ENCODE measurements at places on chromosomes 12 and 14.

- no peak for DNase-seq
Observed at GRCh38 chr12:95016120-95016519, 12.6 kb upstream of the NDUFA12 start.

- DNase-seq = peak; percentile 7
Observed at GRCh38 chr14:50531595-50532501, 521 bp downstream of the MAP4K5 start.

- no peak for DNase-seq
Observed at GRCh38 chr14:49306152-49306751, 279.9 kb downstream of the RPS29 start.

- no peak for DNase-seq
Observed at GRCh38 chr12:102298022-102298421, 100.4 kb upstream of the PMCH start.

DNA sequence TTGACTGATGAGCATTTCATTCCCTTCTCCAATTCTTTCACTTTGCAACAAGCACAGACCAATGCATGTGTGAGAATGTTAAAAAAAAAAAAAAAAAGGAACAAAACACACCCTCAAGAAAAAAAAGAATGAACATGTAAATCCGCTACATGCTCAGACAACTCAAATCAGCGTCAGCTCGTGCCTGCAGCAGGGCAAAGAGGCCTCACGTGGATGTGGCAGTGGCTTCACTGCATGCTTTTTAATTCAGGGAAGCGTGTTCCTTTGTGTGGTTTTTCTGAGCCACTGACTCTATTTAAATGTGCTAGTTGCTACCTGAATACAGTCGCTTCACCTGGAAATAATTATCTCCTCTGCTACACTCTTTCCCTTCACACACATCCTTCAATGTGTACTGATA, 55.1 kb downstream of the PPP1R36 start:
- no peak for DNase-seq

DNA sequence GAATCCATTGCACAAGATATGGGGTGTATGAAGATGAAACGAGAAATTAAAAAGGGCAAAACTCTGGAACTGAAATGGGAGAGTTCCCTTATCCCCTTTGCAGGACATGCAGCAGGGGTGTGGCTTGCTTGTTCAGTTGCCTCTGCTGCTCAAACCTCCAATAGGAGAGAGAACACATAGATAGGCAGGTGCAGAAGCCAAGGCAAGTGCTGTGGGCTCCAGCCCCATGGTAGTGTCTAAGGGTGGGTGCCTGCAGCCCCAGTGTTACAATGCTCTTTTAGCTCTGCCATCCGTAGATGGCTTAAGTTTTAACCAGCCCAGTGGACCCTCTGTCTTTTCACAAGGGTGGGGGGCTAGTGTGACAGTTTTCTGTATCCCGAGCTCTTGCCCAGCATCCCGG, 69.7 kb downstream of the CMAS start:
- no peak for DNase-seq

- no peak for DNase-seq
Observed at GRCh38 chr14:59032826-59033225, 155.6 kb upstream of the DAAM1 start.

DNA sequence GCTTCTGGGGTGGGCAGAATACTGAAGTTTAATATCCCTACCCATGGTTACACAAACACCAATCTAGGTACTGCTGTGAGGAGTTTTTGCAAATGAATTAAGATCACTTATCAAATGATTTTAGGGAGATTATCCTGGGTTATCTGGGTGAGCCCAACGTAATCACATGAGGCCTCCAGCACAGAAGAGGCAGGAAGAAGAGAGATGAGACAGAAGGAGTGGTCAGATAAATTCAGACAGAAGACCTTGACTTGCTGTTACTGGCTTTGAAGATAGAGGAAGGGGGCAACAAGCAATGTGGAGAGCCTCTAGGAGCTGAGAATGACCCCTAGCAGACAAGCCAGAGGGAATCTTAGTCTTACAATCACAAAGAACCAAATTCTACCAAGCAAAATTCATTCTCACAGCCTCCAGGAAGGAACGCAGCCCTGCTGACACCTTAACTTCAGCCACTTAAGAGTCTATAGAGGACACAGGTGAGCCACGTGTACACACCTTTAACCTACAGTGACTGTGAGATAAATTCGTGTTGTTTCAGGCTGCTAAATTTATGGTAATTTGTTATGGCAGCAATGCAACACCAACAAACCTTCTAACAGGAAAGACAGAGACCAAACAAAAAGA, 49.4 kb downstream of the FERMT2 start:
- no peak for DNase-seq

GRCh38 chr14:90050271-90050670, 11.5 kb upstream of the KCNK13 start:
- DNase-seq = no peak

- no peak for DNase-seq
Observed at GRCh38 chr12:110431957-110432587, 18.1 kb downstream of the ARPC3 start.

DNA sequence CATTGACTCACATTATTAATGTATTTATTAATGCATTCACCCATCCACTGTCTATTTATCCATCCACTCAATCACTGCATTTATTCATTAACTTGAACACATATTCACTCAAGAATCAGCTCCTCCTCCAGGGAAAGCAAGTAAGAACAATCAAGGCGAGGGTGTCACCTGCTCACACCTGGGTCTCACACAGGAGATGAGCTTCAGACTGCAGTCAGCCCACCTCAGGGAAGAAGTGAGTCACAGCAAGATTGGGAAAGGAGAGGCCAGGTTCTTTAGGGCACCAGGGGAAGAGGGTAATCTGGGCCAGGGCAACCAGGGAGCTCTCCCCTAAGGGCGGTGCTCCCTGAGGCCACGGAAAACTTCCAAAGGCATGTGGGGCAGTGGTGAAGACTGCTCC, 367.3 kb downstream of the BCL11B start:
- no peak for DNase-seq
